ENCODE measurements at places on chromosomes 16 and 17.

GRCh38 chr16:49876716-49877129, 20.8 kb upstream of the ZNF423 start:
- peak; percentile 67 for DNase-seq

- no peak for DNase-seq
Observed at GRCh38 chr16:50588276-50588675, 40.1 kb downstream of the NKD1 start.

- DNase-seq = peak; percentile 28
Observed at GRCh38 chr16:27301236-27301861, 12.4 kb upstream of the IL4R start.

- DNase-seq = peak; percentile 58
Observed at GRCh38 chr16:66475232-66475631, 48.1 kb downstream of the BEAN1 start.

DNA sequence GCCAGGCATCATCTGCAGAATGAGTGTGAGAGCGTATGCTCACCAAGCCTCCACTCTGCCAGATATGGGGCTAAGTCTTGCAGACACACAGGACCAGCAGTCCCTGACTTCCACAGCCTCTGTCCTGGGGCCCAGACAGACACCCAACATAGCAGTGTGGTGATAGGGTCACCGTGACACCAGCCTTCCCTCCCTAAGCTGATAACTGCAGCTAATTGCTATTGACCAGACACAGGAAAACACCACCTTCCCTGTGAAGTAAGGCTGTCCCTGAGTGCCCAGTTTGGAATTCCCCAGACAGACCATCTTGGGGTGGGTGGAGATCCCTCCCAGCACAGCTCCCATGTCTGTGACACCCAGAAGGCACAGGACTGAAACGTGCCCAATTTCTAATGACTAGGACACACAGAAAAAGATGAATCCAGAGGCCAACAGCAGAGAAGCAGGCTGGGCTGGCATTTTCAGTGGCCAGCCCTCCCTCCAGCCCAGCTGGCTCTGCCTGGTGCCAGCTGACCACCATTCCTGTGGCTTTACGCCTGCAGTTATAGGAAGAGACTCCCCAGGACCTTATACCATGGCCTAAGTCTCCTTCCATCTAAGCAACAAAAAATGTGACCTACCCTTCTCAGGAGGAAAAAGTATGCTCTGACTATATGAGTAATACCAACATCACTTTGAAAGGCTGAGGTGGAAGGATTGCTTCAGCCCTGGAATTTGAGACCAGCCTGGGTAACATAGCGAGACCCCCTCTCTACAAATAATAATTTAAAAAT, 30.3 kb downstream of the ATPAF2 start:
- DNase-seq = no peak

DNA sequence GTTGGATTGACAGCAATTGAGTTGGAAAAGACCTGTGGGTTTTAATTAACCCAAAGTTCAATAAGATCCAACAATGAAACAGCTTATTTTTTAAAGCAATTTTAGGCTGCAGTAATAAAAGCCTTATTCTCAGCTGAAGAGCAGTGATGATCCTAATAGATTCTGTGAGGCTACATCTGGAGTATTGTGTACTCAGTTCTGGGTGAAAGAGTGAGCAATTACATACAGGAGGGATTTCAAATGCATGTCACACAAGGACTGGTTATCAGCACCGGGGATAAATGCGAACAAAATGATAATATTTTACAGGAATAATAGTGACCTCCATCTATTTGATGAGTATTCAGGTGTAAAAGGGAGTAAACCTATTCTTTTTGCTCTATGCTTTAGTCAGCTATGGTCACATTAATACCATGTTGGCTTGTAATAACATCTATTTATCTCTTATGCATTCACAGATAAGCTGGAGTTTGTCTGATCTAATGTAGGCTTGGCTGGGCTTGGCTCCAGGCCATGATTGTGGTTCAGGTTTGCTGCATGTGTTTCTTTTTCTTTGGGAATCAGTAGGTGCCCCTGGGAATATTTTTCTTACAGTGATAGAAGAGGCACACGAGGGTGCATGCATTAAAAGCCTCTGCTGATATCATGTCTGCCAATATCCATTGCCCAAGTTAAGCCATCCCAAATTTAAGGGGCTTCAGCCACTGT, 22.2 kb upstream of the TOX3 start:
- no peak for DNase-seq

All from activated CD8-positive, alpha-beta memory T cell treated with anti-CD3 and anti-CD28 coated beads for 24 hours (primary cell).